Dermis blood vessel endothelial cell (primary cell): ENCODE measurements at places on chromosomes 6 and 20. TPM values are rescaled to one million over a fixed set of nuclear protein-coding genes. Genes with fewer than 3 reads are reported as not detected.

Gene DACT2
- total RNA-seq: not detected in 2 replicates

Gene DBNDD2
- 3.4 and 8.9 TPM in 2 replicates for total RNA-seq

Gene GABRR1
- not detected in 2 replicates for total RNA-seq

Gene RSPO3
- under 0.01 and 0.19 TPM in 2 replicates for total RNA-seq

Gene CALHM4
- total RNA-seq: not detected in 2 replicates

Gene DEF6
- 0.88 and 1.0 TPM in 2 replicates for total RNA-seq

Gene PACSIN1
- total RNA-seq: not detected in 2 replicates

GRCh38 chr6:166005944-166006899, 161.4 kb downstream of the TBXT start:
- DNase-seq: no peak

GRCh38 chr6:135148889-135149288, 32.2 kb upstream of the MYB start:
- no peak for DNase-seq

DNA sequence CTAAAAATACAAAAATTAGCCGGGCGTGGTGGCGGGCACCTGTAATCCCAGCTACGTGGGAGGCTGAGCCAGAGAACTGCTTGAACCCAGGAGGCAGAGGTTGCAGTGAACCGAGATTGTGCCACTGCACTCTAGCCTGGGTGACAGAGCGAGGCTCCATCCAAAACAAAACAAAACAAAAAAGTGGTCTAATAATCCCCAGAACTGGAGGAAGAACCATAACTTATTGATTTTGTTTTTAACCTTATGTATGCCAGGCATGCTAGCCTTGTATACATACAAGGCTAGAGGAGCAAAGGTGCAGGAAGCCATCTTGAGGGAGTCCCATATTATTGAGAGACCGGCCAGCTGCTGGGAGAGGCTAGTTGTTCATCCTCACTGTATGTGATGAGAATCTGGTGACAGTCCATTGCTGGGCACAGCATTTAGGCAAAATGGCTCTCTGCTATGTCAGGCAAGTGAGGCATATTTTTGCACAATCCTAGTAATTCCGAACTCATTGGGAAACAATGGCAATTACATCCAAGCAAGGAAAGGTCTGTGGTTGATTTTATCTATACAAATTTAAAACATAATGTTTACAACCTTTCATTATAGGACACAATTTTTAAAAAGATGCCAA, 18.0 kb downstream of the HFE start:
- no peak for DNase-seq

DNA sequence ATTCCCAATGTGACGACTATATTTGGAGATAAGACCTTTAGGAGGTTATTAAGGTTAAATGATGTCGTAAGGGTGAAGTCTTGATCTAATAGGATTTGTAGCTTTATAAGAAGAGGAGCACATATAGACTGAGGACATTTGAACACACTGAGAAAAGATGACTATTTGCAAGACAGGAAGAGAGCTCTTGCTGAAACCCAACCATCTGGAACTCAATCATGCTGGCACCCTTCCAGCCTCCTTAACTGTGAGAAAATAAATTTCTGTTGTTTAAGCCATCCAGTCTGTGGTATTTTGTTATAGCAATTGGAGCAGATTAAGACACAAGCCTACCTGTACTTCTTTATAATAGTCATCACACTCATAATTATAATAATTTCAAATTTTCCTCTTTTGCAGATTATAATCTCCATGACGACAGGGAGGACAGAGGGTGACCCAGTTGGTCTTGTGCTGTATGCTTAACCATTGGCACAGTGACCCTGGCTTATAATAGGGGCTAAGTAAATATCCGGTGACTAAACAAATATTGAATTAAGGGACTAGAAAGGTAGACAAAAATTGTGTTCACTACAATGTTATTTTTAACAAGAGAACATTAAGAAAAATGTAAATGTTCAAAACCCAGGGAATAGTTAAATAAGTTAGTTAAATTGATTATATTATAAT, 206.4 kb upstream of the HDDC2 start:
- peak; percentile 73 for DNase-seq

DNA sequence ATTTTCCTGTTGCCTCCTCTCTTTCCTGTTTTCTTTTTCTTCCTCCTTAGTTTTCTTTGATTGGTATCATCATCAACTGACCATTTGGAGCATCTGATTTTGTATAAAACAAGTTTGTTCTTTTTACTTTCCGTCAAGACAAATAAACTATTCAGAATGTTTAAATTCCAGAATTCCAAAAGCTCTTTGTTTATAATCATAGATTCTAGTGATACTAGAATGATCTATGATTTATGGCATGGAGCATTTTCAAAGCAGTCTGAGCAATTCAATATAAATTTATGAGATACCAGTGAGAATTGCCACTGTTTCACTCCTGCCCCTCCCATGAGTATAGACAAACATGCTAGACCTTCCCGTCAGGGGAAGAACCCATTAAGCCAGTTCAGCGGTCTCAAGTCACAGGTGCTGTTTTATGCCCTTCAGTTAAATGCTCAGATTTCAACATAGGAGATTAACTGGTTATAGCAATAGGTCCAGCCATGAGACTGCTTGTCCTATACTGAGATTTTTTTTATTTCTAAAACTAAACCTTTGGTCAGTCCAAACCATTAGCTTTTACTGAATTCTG, 60.7 kb downstream of the GRIK2 start:
- DNase-seq: no peak

DNA sequence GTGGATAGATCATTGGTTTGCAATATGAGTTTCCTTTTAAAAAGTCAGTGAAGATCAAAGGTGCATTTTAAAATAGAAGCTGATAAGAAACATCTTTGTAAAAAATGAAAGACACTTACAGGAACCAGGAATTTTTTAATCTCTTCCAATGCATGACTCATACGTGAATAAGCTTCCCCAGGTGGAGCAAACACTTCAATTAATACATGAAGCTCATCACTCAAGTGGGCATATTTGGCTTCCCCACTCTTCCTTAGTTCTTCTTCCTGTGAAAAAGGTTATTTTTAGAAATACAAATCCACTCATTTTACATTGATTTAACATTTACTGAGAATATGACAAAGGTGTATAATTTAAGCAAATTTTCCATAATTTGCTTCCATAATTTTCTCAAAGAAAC, 308.1 kb downstream of the KHDRBS2 start:
- DNase-seq: no peak

- no peak for DNase-seq
Measured at GRCh38 chr20:39983655-39984054, 705.4 kb downstream of the MAFB start.

DNA sequence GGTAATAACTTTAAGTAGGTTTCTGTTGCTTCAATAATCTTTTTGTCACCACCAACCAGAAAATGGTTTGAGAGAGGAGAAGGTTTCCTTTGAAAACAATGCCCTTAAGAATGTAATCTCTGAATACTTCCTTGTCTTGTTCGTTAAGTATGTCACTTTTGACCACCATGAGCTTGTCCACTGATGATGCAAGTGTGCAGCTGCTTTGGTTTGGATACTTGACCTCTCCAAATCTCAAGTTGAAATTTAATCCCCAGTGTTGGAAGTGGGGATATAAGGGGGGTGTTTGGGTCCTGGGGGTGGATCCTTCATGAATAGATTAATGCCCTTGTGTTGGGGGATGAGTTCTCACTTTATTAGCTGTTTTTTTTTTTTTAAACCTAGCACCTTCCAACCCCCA, 985.4 kb downstream of the EPHA7 start:
- no peak for DNase-seq

GRCh38 chr6:45951321-45952167, 64.1 kb downstream of the CLIC5 start:
- DNase-seq: no peak

GRCh38 chr6:18380851-18381250, 6.3 kb upstream of the RNF144B start:
- no peak for DNase-seq

DNA sequence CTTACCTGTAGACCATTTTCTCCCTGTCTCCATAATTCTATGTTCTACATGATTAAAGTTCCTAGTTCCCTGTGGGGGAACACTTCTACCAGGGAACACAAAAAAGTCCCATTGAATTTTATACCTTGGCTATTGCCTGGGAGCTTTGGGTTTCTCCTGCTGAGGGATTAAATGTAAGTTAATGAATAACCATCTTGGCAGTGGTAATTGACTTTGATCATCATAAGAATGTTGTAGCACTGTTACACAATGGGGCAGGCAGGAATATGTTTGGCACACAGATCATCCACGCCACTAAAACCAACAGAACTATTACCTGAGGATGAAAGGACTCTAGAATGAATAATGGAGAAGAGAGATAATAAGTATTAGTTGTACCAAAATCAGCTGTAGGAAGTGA, 1106.2 kb upstream of the GJE1 start:
- no peak for DNase-seq

DNA sequence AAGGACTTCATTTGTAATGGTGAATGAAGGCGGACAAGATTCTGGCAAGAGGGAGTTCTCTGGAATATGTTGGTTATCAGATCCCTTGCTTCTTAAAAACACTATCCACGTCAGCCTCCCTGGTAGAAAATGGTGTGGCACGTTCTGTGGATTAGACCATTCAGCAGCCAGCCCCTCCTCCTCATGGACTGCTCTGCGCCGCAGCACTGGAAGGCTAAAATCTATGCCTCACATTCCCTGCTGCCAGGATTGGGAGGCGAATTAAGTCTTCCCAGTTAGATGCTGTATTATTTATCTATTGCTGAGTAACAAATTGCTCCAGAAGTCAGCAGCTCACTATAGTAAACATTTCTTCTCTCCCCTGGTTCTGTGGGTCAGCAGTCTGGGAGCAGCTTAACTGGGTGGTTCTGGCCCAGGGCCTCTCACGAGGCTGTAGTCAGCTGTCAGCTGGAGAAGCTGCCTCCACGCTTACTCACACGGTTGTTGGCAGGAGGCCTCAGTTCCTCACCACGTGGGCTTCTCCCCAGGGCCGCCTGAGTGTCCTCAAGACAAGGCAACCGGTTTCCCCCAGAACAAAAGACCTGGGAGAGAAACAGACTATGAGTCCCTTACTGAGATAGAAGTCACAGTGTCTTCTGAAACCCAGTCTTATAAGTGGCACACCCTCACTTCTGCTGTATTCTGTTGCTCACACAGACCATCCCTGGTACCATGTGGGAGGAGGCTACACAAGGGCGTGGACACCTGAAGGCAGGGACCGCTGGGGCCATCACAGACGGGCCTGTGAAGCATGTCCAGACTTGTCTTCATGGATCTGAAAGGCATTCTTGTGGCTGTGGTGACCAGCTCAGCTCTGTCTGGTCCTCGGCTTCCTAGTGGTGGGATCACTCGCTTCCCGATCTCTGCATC, 101.0 kb downstream of the NRN1 start:
- DNase-seq: peak; percentile 43

DNA sequence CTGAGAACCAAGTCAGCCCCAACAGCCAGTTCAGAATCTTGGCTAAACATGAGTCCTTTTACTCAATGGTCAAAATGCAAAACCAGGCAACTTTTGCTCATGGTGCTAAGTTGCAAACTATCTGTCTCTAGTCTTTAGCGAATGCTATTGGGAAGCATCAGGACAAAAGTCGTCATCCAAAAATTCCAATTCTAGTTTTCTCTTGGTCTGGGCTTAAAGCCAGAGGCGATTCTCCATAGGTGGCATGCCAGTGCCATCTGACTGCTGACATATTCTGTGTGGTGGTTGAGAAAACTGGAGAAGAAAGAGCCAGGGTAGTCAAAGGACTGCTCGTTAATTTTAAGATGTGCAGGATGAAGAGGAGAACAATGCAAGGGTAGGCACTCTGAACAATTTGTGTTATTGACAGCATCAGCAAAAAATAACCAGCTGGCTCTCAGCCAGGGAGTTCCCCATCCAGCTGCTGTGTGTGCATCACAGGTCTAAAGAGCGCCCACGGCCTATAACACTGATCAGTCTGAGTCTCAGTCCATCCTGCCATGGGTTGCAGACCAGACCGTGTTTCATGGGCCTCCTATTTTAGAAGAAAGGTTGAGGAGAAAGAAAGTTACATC, 313.6 kb downstream of the ALDH8A1 start:
- peak; percentile 50 for DNase-seq

DNA sequence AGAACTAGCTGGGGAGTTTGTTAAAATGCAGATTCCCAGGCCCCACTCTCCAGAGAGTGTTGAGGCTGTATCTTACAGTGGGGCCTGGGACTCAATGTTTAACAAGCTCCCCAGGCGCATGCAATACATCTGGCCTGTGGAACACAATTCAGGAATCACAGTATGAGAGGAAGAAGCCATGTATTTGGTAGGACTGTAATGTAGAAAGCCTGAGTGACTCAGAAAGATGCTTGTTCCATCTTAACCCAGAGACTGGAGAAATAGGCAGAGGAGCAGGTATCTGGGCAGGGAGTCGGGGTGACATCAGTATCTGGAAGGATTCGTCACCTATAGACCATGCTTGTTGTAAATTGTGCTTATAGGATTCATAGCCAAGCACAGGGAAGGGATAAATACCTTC, 90.5 kb downstream of the UNC5CL start:
- no peak for DNase-seq

DNA sequence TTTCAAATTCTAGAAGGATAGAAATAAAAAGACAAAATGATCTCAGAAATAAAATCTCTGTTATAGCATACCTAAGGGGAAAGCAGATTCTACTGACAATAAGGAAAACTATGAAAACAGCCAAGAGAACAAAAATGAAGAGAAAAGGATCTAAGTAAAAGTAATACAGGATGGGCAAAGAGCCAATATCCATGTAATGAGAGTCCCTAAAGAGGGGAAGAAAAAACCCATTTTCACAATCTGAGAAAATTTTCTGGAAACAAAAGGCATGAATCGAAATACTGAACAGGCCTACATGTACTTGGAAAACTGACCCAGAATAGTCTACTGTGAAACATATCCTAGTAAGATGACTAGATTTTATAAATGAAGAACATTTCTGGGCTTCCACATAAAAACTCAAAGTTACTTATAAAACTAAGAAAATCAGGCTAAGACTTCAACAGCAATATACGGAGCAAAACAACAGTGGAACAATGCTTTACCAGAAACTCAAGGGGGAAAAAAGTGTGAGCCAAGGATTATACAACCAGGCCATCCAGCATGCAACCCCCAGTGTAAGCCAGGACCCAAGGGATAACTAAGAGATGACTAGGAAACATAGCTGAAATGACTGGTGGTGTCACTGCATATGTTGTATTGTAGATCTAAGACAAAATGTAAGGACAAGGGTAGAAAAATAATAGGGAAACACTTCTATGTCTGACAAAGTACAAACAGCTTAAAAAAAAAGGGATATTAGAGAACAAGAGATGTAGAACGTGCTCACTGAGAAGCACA, 10.2 kb downstream of the NAPB start:
- DNase-seq: no peak

DNA sequence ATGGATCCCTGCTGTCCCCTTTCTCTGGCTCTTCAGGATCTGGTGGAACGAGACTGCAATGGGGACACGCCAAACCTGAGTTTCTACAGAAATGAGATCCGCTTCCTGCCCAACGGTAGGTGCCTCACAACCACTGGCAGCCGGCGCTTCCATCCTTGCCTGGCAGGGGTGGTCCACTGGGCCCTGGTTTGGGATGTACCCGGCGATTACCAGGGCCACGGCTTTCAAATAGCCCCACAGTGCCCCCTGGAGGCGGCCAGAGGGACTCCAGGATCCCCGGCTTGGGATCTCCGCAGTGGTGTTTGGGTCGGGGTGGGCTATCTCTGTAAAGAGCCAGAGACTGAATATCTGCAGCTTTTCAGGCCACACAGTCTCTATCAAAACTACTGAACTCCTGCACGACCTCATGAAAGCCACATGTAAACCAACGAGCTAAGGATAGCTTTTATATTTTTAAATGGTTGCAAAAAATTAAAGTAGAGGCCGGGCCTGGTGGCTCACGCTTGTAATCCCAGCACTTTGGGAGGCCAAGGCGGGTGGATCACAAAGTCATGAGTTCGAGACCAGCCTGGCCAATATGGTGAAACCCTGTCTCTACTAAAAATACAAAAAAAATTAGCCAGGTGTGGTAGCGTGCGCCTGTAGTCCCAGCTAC, 3.7 kb downstream of the OGFR start:
- peak; percentile 73 for DNase-seq

- no peak for DNase-seq
Measured at GRCh38 chr6:34057790-34058189, 88.1 kb downstream of the GRM4 start.
